ENCODE measurements at places on chromosomes 11 and 22.

GRCh38 chr11:59145534-59145933, 2.9 kb downstream of the FAM111A start:
- DNase-seq = no peak

DNA sequence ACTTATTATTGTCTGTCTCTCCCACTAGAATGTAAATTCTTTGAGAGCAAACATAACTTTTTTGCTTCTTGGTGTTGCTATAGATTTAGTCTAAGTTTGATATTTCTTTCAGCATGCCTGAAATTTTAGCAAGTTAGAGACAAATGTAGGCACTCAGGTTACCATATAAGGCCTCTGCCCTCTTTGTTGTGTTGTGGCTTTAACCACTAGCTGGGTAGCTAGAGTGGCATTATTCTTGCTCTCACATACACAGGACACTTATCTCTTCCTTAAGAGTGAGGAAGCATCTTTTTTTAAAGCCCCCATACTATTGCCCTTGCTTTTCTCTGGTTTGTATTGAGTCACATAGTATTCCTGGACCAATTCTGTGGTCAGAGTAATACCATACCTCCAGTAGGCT, 11.2 kb downstream of the ZBED5 start:
- no peak for DNase-seq

DNA sequence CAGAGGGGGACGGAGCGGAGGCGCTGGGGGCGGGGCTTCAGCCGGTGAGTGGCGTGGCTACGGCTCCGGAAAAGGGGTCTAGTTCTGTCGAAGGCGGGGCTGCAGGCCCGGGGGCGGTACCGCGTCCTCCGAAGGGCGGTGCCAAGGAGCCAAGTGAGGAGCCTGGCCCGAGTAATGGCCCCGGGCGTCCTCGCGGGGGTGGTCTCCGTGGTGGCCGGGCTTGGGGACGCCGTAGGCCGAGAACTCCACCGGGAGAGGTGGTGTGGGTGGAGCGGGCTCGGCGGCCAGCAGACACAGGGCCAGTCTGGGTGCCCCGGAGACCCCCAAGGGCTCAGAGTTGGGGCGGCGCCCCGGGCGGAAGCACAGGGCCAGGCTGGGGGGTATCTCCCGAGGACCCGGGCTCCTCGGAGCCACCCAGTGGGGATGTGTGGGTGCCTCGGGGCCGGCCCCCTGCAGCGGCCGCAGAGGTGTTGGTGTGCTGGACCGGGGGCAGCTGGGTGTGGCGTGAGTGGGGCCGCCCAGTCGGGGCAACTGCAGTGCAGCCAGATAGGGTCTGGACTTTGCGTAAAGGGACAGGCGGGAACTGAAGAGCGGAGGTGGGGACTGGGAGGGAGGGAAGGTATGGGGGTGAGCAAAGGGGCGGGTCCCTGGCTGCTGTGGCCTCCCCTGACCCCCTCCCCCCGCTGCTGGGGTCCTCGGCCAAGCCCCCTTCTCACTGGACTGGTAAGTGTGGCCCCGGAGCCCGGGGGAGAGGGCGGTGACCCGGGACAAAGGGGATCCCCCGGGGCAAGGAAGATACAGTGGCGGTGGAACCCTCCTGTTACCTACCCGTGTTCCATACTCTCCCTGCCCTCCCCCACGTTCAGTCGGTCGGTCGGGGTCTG, 838 bp downstream of the FKBP2 start:
- DNase-seq = peak; percentile 40

DNA sequence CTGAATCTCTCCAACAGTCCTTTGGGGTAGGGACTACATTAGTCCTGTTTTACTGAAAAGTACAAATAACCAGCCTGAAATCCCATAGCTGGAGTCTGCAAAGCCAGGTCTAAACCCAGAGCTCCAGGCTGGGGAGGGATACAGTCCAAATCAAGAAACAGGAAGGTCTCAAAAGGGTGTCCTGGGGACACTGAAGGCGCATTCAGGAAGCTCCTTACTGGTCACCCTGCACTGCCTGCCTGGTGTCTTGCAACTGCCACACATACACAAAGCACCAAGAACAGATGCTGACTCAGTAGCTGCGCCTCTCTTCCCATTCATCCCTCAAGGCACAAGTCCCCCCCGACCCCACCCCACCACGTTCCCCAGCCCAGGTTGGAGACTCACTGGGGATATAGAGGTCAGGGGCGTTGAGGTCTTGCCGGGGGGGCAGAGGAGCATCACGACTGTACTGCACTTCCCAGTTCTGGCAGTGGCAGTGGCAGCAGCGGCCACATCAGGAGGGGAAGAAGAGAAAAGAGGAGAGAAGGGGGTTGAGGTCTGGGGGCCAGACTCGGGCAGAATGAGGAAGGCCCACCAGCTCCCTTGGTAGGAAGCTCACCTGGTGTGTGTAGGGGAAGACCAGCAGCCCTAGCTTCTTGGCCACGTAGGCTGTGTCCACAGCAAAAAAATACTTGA, 1.6 kb downstream of the YIF1A start:
- DNase-seq = no peak

GRCh38 chr11:44775985-44776446, 49.3 kb downstream of the TSPAN18 start:
- peak; percentile 26 for DNase-seq

DNA sequence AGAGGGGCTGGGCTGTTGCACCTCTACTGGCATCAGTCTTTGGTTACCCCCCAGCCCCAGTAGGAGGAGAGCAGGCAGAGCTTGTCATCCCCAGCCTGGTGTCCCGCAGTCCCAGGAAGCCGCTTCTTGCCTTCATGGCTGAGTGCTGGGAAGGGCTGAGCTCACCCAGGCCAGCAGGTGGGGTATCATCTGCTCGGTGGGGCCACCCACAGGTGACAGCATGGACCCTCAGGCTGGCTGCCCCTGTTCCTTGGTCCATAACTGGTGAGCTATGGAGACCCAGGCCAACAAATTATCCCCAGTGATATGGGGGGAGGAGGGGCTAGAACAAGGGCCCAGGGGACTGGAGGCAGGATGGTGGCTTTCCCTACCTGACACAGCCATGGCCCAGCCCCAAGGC, 6.5 kb upstream of the RHOD start:
- DNase-seq = no peak

DNA sequence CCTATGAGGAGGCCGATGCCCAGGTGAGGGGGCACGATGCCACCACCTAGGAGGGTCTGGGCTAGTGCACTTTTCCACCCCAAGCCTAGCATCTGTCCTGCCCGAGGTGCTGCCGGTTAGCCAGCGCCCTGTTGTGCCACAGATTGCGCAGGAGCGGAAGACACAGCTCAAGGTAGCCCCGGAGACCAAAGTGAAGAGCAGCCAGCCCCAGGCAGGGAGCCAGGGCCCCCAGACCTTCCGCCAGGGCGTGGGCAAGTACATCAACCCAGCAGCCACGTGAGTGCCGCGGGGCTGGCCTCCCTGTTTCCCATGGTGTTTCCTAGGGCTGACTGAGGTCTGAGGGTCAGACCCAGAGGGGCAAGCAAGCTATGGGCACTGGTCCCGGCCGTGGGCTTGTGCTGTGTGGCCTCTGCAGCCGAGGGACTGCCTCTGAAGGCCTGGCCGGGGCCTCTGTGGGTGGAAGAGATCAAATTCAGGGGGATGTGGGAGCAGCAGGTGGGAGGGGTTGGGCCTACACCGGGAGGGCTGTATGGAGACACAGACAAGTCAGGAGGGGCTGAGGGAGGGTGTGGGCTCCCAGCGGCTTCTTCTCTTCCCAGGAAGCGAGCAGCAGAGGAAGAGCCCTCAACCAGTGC, 29.1 kb downstream of the PPIL2 start:
- no peak for DNase-seq

DNA sequence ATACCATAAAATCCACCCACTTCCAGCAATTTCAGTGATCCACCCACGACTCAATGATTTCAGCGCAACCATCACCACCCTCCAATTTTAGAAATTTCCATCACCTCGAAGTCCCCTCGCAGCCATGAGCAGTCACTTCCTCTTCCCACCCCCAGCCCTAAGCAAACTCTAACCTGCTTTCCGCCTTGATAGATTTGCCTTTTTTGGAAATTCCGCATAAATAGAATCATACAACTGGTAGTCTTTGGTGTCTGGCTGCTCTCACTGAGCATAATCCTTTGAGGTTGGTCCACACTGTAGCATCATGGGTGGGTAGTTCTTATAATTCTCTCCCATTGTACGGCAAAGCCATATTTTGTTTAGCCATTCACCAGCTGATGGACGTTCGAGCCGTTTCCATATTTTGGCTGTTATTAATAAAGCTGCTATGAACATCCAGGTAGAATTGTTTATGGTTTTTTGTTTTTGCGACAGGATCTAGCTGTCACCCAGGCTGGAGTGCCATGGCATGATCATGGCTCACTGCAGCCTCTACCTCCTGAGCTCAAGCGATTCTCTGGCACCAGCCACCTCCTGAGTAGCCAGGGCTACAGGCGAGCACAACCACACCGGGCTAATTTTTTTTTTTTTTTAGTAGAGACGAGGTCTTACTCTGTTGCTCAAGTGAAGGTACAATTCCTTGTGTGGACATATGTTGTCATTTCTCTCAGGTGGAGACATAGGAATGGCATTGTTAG, 16.0 kb downstream of the PIM3 start:
- peak; percentile 76 for DNase-seq

GRCh38 chr11:69293819-69294505, at the start of gene MYEOV:
Gene MYEOV (plus strand): TSS chr11:69294155. CDS start chr11:69295355, 1,200 bp downstream.
- peak; percentile 40 for DNase-seq

GRCh38 chr11:90343673-90344072, 120.8 kb upstream of the CHORDC1 start:
- no peak for DNase-seq

DNA sequence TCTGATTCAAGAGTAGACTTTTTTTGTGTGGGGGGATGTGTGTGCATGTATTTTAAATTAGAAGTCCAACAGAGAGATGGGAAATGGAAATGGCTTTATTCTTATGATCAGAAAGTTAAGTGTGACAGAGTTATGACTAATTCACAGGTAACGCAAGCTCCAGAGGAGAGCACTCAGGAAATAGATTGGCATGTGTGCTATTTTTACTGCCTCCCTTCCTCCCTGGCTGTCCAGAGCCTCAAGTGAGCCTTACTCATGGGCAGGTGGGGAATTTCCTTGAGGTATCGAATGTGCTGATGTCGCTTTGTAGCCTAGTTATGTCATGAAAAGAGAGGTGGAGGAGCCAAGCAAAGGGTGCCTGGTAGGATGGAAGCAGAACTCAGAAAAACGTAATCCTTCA, 70.3 kb upstream of the BDNF start:
- DNase-seq = no peak

DNA sequence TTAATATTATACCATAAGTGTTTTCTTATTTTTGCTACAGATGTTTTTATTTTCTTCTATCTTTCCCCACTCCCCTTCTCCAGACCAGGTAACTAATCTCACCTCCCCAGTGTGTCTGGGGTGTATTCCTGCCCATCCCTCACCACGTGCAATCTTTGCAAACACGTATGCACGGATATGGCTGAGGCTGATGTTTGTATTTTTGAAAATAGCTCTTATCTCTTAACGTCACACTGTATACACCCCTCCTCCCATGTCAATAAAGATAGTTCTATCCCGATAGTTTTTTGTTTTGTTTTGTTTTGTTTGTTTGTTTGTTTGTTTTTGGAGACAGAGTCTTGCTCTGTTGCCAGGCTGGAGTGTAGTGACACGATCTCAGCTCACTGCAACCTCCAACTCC, 127.5 kb downstream of the FBXO7 start:
- DNase-seq = no peak

GRCh38 chr11:61918938-61919704, 1.8 kb upstream of the RAB3IL1 start:
- no peak for DNase-seq

GRCh38 chr11:118058311-118059245, 18.3 kb upstream of the TMPRSS4 start:
- DNase-seq = no peak

DNA sequence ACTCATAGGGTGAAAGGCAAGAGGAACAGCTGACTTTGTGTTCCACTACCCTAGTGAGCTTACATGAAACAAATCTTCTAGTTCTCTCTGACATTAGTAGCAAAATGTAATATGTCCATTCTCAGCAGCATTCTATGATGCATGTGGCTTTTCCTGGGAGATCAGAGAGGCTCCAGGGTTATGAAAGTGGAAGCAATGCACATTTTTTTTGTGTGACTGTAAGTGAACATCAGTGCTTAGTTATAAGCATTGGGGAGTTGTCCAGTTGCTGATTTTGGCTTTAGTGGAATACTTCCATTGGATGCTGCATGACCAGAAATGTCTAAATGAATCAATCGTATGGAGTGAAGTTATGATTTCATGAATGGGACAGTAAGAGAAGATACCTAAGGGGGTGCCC, 255.9 kb downstream of the FAT3 start:
- no peak for DNase-seq

DNA sequence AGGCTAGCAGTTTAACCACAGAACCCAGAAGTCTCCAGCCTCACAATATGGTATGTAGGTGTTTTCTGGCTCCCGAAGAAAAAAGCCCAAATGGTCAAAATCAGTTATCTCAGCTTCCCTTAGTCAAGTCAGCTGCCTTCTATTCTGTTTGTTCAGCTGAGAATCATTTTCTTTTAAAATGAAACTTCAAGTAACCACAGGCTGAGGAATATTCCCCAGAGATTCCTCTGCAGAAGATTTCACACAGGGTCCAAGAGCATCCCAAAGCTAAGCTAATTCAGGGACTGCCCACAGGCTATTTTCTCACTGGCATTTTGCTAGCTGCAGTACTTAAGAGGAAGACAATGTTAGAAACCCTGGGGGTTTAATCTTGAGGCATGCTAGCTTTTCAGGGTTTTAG, 977.0 kb upstream of the CHORDC1 start:
- DNase-seq = no peak

- no peak for DNase-seq
Measured at GRCh38 chr22:39913886-39914285, 13.0 kb downstream of the GRAP2 start.

DNA sequence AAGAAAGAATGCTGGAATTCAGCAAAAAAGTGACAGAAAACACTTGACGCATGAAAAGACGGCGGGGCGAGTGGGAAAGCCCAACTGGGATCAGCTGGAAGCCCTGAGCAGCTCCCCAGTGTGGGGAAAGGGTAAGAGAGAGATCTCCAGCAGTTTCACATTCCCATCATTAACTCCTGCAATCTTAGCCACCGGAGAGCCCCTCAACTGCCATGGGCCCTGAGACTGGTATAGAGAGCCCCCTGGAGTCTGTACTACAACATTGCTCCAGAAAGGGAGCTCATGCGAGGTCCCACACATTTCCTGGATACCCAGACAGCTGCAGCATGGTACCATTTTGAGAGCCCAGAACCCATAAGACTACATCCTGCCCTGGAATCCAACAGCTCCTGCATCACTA, 31.1 kb downstream of the MRGPRX4 start:
- DNase-seq = no peak

- DNase-seq = no peak
Measured at GRCh38 chr11:88193278-88193677, 18.0 kb upstream of the RAB38 start.

GRCh38 chr22:20233351-20234313, 34.5 kb downstream of the RTN4R start:
- no peak for DNase-seq

DNA sequence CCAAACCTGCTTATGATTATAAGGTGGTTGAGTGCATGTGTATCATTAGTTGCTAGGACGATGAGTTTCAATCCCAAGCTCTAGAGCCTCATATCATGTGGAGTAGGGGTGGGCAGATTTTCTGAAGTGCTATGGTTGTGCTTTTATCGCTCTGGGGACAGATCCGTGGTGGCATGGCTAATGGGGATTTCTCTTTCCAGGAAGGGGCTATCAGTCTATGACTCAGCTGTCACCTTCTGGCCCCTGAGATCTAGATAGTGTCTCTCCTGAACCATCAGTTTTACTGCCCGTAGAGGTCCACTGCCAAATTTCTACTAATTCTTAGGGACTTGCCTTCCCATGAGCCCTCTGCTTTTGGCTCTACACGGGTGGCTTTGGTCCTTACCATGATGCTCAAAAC, 51.8 kb downstream of the FDX1 start:
- no peak for DNase-seq
